Activated CD4-positive, alpha-beta T cell treated with anti-CD3 and anti-CD28 coated beads, Interleukin-10, Interleukin-2, amounts not matched to agents 100 ng/mL and 50 ng/mL, durations not matched to agents 16 hours and 8 hours (primary cell): ENCODE measurements at places on chromosomes 13 and 19.

DNA sequence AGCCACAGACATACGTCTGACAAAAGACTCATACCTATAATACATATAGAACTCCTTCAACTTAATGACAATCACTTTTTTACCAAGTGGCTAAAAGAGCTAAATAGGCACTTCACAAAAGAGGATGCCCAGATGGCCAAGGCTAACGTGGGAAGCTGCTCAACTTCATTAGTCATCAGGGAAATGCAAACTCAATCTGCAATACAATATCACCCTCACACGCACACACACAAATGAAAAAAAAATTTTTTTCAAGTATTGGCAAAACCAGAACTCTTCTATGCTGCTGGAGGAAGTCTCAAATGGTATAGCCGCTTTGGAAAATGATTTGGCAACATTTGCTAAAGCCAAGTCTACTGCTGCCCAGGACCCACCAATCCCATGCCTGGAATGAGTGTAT, 14.6 kb upstream of the DNMT1 start:
- DNase-seq: no peak

DNA sequence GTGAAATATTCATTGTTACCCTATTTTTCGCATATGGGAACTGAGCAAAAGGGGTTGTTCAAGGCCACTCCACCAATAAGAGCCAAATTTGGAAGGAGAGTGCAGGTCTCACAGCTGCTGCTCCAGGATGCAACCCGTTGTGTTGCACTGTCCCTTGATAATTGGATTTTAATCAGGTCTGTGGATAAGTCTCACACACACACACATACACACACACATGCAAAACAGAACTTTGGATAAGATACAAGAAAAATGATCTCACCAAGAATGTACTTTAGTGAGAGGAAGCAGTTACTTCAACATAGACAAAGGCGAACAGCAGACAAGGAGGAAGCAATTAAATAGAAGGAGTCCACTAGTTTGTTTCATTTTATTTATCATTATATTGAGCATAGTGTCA, 127.3 kb upstream of the EDNRB start:
- no peak for DNase-seq

DNA sequence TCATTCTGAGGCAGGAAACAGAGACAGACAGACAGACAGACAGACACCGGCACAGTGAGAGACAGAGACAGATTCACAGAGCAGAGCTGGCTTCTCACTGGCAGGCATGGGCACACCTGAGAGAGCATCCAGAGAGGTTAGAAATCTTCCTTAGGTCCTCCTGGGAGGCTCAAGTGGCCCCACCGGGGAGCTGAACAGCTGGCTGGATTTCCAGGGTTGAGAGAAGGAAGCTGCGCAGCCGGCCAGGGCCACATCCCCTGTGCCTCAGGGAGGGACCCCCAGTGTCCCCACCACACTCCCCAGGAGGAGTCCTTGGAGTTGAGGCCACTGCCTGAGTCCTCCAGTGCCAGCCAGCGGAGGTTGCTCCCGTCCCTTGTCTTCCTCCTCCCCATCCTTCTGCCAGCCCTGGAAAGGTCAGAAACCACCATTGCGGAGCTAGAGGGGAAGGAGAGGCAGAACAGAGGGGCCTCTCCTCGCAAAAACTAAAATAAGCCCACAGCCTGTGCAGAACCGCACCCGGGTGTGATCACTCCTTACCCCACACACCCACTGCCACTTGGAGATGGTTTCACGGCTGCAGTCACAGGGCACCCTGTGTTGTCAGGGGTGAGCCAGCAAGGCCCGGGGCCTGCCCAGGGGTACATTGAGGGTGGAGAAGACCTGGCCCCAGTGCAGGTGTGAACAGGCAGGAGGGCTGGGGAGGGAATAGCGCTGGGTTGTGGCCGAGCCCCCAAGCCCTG, 4.2 kb downstream of the FFAR3 start:
- no peak for DNase-seq

DNA sequence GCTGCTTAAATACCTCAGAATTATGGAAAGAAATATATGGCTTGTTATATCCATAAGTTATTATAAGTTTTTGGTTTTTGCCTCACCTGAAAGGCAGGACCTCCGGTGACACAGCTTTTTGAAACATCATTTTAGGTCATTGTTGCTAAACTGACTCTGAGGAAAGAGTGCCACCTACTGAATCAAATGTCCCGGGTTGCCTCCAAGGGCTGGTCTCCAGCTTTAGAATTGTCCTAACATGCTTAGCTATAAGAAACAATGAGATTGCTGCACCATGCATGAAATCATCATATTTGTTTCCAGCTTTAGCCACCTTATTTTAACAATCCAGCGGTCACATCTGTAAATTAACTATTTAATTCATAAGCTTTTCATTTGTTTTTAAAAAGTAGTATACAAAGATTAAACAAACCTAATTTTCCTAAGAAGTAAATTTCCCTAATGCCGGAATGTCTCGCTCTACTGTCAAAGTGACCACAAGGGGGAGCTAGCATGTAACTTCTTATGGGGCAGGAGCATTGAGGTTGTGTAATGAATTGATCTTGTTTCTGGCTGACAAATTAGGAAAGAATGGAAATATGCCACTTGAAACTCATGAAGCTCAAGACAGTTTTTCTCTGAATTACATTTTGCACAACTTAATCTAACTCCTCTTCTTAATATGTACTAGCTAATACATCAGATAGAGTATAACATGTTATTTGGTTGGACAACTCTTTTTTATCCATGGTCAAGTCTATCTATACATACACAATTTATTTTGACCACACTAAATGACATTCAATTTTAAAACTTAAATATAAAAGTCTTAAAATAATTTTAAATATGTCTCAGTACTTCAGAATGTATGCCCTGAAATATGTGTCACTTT, 6.7 kb upstream of the PCDH17 start:
- peak; percentile 44 for DNase-seq

GRCh38 chr13:19864746-19865309, 1.4 kb upstream of the ZMYM5 start:
- DNase-seq: peak; percentile 84

DNA sequence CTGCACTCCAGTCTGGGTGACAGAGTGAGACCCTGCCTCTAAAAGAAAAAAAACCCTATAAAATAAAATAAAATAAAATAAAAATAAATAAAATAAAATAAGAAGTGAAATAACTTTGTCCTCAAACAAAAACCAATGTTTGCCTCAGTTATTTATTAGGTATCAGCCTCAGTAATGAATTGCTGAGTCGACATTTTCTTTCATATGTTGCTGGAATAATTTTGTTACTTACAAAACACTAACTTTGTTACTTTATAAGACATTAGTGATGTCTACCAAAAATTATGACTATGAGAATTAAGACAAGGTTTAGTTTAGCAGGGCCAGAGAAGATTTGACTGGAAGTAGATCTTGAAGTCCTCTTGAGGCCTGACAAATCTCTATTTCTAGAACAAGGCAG, 2074.5 kb upstream of the PCDH20 start:
- DNase-seq: no peak

DNA sequence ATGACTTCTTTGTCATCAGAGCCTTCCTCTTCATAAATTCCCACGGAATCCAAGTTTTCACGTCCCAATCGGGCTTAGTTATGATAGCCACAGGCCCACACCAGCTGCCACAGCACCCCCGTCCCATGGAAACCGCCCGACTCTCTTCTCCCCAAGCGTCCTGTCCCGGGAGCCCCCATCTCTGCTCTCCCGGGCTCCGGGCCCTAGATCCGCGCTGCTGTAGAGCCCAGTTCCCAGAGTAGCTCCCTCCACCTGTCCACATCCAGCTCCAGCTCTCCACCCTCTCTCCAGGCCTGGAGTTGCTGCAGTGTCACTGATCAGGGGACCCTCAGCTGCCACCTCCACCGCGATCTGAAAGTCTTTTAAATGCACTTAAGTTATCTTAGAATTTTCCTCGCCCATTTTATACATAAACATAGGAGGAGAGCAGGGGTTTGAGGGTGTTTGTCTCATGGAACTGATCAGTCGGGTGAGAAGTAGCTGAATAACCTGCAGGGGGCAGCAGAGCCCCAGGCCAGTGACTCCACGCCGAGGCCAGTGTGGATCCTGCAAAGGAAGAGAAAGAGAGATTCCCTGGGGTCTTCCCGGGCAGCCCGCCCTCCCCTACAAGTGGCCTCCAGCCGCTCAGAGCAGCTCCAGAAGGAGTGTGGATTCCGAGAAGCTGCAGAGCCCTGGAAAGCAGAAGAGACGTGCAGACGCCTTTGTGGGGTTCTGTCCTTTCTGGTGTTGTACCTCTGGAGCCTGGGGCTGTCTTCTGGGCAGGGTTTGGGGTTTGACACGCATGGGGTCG, 1.1 kb upstream of the ZNF763 start:
- peak; percentile 67 for DNase-seq

- DNase-seq: no peak
Observed at GRCh38 chr19:1283207-1283916, 2.3 kb upstream of the EFNA2 start.

- DNase-seq: no peak
Observed at GRCh38 chr13:70816853-70817252, 708.6 kb upstream of the KLHL1 start.

DNA sequence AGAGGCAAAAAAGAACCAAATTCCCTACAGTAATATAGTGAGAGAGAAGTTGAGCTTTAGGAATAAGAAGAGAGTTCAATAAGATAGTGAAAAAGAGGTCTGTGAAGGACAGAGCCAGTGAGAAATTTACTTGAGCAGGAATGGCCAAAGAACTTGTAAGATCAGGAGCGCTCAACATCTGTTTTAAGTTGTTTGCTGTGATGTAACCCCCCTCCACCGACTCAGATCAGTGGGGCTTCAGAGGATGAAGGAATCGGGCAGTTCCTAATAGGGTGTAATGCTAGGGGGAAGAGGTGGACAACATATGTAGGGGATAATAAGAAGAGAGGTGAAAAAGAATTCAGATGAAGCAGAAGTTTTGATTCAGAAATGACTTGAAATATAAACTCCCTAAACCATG, 85.3 kb upstream of the FNDC3A start:
- no peak for DNase-seq

- DNase-seq: no peak
Observed at GRCh38 chr19:10295847-10296591, 6.3 kb downstream of the ICAM5 start.

DNA sequence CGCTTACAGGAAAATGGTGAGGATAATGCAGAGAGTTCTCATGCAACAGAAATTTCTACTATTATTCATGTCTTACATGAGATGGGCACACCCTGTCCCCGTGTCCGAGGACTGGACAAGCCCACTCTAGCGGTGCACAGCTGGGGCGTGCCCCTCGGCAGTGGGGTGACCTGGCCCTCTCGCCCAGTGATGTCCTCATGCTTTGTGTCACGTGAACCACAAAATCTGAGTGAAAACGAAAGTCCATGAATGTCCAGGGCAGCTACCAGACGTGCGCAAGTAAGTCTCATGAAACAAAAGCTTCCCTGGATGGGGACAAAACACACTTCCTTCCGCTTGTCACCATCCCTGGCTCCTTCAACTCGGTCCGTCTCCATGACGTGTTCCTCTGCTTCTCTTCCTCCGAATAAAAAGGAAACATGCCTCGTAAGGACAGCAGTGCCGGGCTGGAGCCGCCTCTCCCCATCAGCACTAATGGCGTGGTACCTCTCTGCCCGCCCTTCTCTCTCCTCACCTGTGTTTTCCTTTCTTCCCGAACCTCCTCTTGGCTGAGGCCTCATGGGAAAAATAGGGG, 45.6 kb downstream of the ANKRD10 start:
- no peak for DNase-seq

GRCh38 chr19:16018106-16018755, 58.1 kb upstream of the TPM4 start:
- DNase-seq: no peak

DNA sequence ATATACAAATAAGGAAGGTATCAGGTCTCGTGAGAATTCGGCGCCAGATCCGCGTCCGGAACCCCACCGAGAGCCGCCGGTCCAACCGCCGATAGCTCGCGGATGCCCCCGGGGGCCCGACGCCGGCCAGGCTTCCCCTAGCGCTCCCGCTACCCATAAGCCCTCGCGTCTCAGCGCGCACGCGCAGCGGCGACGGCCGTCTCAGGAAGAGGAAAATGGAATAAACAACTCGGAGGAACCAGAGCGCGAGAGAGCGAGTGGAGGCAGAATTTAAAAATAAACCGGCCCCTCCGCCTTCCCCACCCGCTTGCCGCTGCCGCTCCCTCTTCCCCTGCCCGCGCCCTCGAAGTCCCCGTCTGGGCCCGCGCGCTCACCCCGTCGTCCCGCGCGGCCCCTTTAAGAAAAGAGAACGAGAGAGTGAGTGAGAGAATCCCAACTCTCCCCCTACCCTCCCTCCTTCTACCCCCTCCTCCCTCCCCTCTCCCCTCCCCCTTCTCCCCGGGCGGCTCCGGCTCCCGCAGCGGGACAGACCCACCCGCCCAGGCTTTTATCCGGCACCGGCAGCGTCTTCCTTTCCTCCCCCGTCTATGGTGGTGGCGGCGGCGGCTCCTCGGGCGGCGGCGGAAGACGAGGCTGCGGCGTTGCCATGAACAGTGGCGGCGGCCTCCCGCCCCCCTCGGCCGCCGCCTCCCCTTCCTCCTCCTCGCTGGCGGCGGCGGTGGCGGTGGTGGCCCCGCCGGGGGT, at the start of gene PAN3:
PAN3 (plus strand) TSS at position 534 of the 744 bp plus-strand sequence; CDS start at position 647, 113 bp downstream.
- DNase-seq: peak; percentile 94

GRCh38 chr19:38245826-38246498, 10.2 kb downstream of the PPP1R14A start:
- no peak for DNase-seq

GRCh38 chr13:103358255-103358932, 292.2 kb upstream of the SLC10A2 start:
- no peak for DNase-seq

- DNase-seq: no peak
Observed at GRCh38 chr13:79108914-79109643, 297.0 kb downstream of the RBM26 start.

DNA sequence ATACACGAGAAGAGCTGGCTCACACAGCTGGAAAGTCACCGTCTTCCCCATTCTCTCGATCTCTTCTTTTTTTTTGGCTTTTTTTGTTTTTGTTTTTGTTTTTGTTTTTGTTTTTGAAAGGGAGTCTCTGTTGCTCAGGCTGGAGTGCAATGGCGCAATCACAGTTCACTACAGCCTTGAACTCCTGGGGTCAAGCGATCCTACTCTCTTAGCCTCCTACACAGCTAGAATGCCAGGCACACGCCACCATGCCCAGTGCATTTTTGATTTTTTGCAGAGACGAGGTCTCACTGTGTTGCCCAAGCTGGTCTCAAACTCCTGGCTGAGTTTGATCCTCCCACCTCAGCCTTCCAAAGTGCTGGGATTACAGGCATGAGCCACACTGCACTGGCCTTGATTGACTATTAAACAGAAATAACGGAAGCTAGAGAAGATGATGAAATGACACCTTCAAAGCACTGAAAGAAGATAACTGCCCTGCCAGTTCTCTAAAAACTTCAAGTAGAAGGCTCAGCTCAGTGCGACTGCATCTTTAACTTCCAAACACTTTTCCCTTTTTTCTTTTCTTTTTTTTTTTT, 4.0 kb downstream of the FXYD3 start:
- no peak for DNase-seq

- DNase-seq: no peak
Observed at GRCh38 chr13:111855786-111856185, 211.2 kb upstream of the SOX1 start.

- peak; percentile 44 for DNase-seq
Observed at GRCh38 chr19:34662919-34663318, 14.0 kb downstream of the SCGB2B2 start.

- no peak for DNase-seq
Observed at GRCh38 chr19:45407091-45407375, 589 bp downstream of the POLR1G start.

GRCh38 chr19:45529420-45529785, 22.1 kb downstream of the VASP start:
- DNase-seq: no peak
